ENCODE measurements at places on chromosomes 2 and 18.

DNA sequence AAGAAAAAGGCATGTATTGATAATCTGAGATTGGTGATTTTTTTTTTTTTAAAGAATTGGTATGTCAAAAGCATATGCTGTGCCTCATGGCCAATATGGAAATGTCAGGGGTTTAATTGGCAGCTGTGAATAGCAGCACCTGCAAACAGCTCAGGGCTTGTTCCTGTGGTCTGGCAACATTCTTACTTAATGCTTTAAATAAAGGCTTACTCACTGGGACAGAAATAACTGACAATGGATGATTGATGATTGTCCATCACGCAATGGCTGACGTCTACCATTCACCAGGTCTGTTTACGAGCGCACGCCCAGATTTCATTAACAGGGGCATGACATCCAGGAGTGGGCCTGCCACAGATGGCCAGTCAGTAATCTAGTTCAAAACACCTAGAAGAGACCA lies 66.7 kb downstream of the ETAA1 start:
- no peak for DNase-seq

DNA sequence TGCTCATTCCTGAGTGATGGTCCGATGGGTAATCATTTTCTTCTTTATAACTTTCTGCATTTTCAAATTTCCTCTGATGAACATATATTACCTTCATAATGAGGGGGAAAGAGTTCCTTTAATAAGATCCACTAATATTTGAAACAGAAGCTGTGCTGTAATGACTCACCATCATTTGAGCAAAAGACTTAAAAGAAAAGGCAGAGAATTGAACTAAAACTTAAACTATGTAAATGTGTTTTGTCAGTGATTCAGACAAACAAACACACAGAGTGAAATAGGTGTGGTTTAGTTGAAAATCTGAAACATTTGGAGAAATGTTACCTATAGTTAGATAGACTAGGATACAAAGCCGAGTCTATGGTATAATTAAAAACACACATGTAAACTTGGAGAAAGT lies 209.6 kb downstream of the STK39 start:
- DNase-seq = no peak

- no peak for DNase-seq
Observed at GRCh38 chr2:72032481-72033041, 115.1 kb downstream of the CYP26B1 start.

DNA sequence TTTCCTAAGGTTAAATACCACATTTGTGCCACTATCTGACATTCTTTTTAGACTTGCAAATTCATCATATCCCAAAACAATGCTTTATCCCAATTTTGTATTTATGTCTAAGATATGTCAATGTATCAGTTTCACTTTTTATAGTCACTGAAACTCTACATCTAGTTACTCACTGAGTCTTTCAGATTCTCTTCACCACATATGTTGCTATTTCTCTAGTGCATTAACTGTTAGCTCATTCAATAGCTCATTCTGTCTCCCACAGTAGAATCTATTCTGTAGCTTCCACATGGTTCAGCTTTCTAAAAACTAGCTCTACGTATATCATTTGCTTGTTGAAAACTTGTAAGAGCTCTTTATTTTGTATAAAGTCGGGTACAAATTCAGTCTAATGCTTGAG lies 1420.6 kb upstream of the NXPH2 start:
- DNase-seq = no peak

DNA sequence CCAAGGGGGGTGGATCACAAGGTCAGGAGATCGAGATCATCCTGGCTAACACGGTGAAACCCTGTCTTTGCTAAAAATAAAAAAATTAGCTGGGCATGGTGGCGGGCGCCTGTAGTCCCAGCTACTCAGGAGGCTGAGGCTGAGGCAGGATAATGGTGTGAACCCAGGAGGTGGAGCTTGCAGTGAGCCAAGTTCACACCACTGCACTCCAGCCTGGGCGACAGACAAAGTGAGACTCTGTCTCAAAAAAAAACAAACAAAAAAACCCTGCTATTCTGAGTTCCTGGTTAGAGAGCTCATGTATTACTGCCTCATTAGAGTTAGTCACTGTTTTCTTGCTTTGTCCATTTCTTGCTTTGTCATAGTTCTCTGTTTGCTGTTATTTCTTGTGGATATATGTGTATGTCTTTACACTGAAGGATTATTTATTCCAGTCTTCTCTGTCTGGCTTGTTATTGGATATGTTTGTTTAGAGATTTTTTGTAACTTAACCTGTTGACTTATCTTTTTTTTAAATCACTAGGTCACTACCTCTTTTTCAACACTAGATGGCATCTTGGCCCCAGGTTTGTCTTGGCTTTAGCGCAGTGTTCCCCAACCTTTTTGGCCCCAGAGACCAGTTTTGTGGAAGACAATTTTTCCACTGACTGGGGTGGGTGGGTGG lies 17.0 kb downstream of the TTLL4 start:
- no peak for DNase-seq

GRCh38 chr18:49874238-49874637 lies 60.9 kb upstream of the ACAA2 start:
- no peak for DNase-seq

GRCh38 chr2:95079199-95079683 lies 42.4 kb downstream of the MRPS5 start:
- DNase-seq = no peak

DNA sequence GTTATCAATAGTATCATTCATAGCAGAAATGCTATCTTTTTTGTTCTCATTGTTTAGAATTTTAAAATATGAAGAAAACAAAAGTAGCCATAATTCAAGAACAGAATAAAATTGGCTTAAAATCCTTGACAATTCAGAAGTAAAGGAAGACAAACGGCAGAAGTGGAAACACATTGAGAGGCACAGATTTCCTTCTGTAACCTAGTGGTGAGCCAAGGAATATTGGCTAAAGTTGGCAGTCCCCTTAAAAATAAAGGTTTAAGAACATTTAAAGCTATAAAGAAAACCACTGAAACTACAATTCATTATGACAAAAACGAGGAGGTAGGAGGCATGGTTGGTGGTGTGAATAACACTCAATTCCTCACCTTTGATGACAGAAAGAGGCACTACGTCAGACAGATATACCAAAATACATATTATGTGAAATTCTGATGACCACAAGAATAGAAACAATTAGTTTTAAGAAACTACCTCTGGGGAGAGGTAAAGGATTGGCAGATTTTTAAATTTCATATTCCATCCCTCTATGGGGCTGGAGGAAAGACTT lies 42.3 kb downstream of the SFT2D3 start:
- DNase-seq = no peak

- no peak for DNase-seq
Observed at GRCh38 chr18:63140038-63140450, 179.5 kb downstream of the BCL2 start.

DNA sequence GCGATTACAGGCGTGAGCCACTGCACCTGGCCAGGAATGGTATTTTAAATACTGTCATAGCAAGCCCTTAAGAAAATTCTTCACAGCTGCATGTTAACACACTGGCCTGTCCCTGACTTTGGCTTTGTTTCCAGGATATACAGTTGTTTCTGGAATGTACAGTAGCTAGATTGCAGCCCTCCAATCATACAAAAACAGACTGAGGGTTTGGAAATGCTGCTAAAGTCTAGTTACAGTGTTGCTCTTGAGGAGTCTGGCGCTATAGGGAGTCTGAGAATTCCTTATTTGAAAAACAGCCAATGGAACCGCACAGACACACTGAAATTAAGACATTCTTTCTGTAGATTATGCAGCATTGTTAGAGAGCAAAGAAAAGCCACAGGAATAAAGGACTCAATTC lies 37.7 kb downstream of the STON1 start:
- DNase-seq = no peak

DNA sequence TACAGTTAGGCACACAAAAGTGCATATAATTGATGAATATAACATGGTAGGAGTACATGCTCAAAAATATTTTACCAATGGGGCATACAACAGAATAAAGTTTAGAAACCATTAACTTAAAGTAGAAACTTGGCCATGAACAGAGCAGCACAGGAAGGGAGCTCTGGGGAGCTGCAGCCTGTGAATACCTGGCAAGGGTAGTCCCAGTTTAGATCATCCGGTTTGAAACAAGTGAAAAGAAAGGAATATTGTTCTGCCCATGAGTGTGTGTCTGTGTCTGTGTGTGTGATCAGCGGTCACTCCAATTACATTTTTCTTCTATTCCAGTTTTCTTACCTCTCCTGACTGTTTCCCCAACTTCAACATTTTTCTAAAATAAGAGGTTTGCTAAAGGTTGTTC lies 233.0 kb downstream of the ALK start:
- DNase-seq = no peak

DNA sequence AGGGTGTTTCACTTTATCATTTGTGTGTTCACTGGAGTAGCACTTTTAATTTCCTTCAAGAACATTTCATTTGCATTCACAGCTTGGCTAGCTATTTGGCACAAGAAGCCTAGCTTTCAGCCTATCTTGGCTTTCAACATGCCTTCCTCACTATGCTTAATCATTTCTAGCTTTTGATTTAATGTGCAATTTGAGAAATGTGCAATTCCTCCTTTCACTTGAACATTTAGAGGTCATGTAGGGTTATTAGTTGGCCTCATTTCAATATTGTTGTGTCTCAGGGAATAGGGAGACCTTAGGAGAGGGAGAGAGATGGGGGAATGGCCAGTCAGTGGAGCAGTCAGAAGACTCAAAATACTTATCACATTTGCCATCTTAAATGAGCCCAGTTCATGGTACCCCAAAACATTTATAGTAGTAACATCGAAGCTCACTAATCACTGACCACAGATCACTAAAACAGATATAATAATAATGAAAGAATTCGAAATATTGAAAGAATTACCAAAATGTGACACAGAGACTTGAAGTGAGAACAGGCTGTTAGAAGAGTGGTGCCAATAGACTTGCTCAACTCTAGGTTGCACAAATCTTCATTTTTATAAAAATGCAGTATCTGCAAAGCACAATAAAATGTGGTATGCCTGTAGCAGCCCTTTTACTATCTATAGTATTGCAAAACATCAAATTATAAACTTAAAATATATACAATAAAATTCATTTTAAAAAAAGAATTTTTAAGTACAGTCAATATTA lies 561.2 kb downstream of the METTL4 start:
- DNase-seq = no peak

- no peak for DNase-seq
Observed at GRCh38 chr2:101737478-101738255, 40.2 kb downstream of the MAP4K4 start.

DNA sequence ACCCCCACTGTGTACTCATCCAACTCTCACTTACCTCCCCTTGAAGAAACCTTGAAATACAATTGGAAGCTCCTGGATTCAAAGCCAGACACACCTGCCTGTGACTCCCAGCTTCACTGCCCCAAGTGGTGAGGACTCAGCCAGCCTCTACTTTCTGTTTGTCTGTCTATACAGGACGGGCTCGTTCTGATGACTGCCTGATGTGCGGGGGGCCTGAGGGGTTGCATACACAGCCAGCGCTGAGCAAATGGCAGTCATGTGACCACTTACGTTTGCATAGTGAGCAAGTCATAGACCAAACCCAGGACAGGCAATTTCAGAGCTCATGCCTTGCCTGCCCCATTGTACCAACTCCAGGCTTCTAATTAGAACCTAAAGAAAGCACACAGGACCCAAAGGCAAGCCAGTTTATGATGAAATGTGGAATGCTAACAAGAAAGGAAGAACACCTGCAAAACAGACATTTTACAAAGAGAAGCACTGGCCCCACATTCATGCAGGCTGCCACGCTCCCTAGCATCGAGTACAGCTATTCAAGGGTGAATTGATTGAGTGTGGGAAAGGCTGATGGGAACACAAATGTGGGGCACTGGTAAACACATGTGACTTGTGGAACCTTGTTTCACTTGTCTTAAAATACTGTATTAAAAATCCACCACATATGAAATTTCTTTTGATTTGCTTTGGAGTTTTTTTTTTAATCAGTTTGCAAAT lies 137.8 kb downstream of the LNPK start:
- no peak for DNase-seq

GRCh38 chr18:48996901-48997463 lies 46.2 kb upstream of the SMAD7 start:
- no peak for DNase-seq

DNA sequence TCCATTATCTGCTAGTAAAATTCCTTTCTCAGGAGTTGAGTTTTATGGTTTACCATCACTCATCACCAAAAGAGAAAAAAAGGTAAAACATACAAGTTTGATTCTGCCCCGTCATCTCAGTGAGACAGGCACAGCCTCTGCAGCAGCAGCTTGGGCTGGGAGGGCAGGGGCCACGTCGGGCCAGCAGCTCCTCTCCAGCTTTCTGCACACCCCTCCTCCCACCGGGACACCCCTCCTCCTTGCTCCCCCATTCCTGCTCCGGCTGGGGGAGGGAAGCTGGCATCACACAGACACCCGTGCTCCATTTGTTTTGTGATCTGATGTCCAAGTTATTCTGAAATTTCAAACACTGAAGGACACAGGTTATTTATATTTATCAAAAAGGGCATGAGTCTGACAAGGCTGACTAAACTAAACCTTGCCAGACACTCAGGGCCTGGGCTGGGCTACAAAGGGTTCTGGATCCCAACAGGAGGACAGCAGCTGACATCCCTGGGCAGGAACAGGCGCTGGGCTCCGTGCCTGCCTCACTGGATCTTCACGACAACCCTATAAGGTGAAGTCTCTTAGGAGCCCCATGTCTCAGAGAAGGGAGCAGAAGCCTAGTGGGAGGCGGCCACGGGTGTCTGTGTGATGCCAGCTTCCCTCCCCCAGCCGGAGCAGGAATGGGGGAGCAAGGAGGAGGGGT lies 71.4 kb downstream of the HDAC4 start:
- DNase-seq = no peak

GRCh38 chr2:85801871-85802270 lies 48.1 kb downstream of the ATOH8 start:
- DNase-seq = no peak

DNA sequence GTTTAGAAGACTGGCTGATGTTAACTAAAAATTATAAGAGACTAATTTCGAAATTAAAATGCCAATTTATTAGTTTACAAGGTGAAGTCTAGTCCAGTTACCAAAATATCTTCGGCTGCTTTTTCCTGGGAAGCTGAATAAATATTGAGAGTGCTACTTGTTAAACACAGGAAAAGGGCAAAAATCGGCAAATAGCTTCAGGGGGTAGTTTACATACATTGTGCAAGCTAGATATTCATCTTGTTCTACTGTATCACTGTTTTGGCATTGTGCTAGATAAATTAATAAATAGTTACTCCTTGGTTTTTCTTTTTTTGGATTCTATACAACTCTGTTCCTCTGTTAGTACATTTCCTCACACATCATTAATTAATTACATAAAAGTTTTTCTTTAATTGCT lies 29.3 kb downstream of the NHEJ1 start:
- DNase-seq = no peak

GRCh38 chr18:50127516-50128210 lies 67.3 kb downstream of the MYO5B start:
- DNase-seq = no peak

- DNase-seq = no peak
Observed at GRCh38 chr18:830315-830901, 18.4 kb upstream of the YES1 start.

GRCh38 chr2:122433123-122433754 lies 677.8 kb downstream of the TSN start:
- peak; percentile 4 for DNase-seq
